Natural killer cell treated with Interleukin-12 subunit alpha and Interleukin-12 subunit beta and Interleukin-15 and Interleukin-18, amount 100 ng/mL, for 72 hours (primary cell): ENCODE measurements at places on chromosomes 6 and 20.
A peak's percentile ranks its signal among the peaks of the same experiment; 100 is the strongest.

DNA sequence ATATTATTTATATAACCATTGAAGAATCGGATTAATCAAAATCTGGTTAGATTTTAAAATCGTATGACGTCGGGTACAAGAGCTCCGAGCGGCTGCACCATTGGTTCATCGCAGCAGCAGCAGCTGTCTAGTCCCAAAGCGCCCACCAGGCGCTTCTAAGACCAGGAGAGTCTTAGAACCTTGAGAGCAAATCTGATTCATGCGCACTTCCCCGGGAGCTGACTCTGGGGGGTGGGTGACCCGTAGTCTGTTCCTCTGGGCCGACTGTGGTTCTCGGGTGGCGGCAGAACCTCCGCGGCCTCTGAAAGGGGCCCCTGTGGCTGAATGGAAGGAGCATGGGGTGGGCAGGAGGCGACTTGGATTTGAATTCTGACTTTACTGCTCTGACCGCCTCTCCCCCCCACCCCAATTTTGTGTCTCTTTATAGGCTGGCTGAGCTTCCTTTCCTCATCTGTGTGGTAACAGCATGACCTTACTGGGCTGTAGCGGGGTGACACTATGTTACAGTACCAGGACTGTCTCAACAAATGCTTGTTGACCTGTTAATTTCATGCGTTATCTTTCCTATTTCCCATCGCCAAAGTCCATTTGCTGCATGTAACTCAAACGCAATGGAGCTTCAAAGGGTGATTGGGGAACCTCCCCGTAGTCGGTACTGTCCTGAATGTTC, 119.7 kb downstream of the RTN4IP1 start:
- no peak for DNase-seq

DNA sequence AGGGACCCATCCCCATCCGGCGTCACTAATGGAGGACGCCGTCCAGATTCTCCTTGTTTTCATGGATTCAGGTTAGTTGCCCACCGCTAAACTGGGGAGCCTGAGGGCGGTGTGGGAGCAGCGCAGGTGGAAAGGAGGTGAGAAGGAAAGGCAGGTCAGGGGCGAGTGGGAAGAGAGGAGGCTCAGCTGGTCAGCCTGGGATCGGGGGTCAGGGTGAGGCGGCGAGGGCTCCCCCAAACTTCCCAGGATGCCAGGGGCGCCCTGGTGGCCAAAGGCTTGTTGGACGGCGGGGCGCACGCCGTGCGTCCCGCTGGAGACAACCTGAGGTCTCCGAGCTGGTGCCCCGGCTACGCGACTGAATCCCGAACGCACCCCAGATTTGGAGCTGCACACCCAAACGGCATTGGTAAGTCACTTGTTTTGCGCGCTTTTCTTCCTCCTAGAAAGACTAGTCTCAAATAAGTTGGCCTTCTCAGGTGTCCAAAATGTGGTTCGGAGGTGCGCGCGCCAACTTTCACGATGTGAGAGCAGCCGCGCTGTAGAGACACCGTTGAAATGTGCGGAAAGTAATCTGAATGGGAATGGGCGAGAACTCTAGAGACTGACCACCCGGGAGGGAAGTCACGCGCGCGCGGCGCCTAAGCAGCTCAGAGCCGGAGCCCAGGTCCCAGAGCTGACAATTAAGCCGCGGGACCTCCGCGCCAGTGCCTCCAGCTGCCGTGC, 9.7 kb downstream of the GNAS-AS1 start:
- no peak for DNase-seq

DNA sequence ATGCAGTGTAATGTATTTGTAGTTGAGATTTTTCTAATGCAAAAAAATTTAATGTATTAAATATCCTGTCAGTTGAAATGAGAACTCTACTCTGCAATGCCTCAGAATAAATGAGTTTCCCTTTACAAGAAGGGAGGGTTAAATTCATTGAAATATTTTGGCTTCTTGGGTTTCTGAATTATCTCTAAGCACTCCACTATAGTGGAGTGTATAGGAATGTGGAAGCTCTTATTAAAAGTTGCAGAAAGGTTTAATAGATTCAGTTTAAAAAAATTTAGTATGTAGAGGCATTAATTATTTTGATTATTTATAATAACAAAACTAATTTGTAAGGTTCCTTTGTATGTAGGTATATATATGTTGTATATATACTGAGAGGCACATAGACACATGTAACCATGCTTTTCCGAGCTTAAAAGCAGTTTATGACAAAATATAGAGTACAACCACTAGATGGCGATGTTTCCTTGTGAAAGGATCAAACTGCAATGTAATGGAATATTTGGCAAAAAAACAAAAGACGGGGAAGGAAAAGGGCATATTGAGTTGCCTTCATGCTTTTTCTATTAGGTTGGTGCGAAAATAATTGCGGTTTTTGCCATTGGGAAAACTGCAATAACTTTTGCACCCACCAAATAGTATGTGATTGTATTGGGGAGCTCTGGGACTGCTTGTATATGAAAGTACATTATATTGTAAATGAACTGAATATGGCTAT, 144.2 kb downstream of the MYO6 start:
- DNase-seq: no peak

DNA sequence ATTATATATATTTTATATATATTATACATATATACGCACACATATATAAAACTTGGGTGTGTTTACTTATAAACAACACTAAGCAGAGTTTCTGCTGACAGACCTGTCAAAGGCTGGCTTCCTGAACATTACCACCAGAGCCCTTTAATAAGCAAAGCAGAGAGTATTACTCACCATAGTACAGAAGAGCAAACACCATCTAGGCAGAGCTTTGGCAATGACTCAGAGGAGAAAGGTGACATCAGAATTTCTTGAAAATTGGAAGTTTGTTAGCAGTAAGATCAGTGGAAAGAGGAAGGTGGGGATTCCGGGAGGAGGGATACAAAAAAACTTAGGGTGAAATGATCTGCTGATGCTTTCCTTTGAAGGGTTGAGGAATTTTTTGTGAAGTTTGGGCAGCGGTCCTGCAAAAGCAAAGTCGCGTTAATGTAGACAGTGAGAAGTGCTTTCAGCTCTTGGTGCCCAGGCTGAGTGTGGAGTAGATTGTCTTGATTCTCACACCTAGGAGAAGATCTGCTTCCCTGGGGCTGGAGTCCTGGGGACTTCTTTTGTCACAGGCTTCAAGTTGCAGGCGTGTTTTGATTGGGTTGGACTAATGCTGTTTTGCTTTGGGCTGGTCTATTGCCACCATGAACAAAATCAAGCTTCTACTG, 109.6 kb upstream of the BACH2 start:
- no peak for DNase-seq

DNA sequence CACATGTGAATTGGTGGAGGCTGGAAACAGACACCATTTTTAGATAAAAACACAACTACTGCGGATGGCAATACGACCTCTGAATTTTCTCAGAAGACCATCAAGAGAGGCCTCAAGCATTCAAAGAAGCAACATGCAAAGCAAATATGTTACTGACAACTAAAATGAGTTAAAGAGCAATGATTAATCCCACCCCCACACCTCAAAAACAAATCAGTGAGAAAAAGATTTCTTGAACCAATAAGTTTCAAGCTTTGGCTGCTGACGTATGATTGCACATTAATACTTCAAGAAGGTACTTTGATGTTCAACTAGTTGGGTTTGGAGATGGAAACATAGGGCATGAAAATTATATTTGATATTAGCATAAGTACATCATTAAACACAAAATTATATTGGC, 982 bp downstream of the MMUT start:
- DNase-seq: no peak

- no peak for DNase-seq
Measured at GRCh38 chr6:167571550-167571949, 246.7 kb downstream of the TTLL2 start.

DNA sequence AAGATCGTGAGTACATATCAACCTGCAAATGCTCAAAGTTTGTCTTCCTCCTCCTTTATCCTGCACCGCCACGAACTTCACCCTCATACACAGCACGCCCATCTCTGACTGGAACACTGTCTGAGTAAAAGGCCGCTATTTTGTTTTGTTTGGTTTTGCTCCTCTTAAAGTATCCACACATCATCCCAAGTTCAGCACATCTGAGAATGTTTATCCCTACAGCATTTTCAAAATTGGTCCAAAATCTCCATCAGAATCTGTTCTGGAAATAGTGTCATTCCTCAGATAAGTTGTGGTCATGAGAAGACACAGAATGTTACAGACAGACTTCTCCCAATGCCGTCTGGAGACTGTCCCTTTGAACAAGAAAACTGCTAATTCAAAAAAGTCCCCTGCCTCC, 251.6 kb upstream of the ARID1B start:
- no peak for DNase-seq

DNA sequence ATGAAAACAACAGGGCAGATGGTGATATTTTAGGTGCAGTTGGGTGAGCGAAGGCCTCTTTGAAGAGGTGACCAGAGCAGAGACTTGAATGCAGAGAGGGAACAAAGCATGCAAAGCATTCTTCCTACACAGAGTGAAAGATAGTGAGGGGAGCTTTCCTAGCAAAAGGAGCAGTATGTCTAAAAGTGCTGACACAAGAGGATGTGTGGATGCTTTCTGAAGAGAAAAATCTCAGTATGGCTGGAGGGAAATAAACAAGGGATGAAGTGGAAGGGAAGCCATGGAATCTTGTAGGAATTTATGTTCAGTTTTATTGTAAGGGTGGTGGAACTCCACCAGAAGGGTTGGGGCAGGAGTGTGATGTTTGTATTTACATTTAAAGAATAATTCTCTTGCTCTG, 128.6 kb downstream of the F13A1 start:
- DNase-seq: no peak

GRCh38 chr6:154537511-154538325, 27.2 kb upstream of the CNKSR3 start:
- no peak for DNase-seq

DNA sequence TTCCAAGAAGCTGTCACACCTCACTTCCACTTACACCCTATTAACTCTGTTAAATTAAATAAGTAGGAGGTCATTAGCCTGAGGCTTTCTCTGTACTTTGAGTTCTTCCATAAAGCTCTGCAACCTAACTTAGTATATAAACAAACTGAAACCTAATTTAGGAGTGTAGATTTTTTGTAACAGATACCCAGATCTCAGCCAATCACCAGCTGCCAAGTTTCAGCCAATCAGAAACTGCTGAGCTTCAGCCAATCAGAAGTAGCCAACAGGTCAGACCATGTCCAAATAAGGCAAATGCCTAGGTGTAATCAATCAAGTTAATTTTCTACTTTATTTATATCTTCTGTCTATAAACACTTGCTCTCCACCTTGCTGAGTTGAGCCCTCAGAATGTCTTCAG, 142.7 kb upstream of the SULF2 start:
- DNase-seq: no peak

- DNase-seq: no peak
Measured at GRCh38 chr6:73712535-73713173, 16.7 kb downstream of the CD109 start.

DNA sequence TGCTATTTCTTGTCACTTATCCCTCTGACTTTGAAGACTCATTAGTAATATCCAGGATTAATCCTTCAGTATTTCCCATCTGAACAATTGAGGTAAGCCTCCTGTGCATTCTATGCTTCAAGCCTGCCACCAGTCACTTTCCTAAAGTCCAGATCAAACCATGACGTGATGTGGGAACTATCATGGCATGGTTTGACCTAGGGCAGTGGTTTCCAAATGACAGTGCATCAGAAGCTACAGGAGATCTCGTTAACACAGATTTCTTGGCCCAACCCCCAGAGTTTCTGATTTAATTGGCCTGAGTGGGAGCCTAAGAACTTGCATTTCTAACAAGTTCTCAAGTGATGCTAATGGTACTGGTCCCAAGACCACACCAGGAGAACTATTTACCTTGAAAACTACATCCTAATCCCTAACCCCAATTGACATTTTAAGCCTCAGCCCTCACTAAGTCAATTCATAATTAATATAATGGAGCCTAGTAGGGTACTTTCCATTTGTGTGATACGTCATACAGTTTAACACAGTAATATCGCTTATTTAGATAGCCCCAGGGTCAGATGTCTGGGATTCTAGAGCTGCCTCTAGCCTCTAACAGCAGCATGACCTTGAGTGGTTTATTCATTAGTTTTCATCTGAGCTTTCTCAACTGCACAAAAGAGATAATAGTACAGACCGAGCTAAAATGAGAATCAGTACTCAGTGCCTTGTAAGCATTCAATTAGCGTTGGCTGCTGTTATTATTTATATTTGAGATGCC, 907.6 kb downstream of the TFAP2A start:
- no peak for DNase-seq

DNA sequence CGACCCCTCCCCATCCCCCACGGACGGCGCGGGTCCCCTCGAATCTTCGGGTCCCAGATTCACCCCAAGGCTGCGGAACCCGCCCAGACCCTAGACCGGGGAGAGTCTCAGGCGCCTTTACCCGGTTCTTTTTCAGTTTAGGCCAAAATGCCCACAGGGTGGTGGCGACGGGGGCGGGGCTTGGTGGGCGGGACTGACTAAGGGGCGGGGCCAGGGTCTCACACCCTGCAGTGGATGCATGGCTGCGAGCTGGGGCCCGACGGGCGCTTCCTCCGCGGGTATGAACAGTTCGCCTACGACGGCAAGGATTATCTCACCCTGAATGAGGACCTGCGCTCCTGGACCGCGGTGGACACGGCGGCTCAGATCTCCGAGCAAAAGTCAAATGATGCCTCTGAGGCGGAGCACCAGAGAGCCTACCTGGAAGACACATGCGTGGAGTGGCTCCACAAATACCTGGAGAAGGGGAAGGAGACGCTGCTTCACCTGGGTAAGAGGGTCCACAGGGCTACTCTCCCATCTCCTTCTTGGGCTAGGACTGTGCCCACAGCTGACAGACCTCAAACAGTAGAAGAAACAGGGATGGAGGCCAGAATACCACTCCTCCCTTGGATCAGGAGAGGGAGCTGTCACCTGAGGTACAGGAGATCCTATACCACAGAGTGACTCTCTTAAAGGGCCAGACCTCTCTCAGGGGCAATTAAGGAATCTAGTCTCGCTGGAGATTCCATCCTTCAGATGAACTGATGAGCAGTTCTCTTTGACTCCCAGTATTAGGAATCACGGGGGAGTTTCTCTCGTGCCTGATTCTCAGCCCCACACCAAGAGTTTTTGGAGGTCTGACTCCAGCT, 942 bp downstream of the HLA-E start:
- peak; percentile 84 for DNase-seq

GRCh38 chr6:125828476-125829039, 37.8 kb downstream of the NCOA7 start:
- DNase-seq: no peak

DNA sequence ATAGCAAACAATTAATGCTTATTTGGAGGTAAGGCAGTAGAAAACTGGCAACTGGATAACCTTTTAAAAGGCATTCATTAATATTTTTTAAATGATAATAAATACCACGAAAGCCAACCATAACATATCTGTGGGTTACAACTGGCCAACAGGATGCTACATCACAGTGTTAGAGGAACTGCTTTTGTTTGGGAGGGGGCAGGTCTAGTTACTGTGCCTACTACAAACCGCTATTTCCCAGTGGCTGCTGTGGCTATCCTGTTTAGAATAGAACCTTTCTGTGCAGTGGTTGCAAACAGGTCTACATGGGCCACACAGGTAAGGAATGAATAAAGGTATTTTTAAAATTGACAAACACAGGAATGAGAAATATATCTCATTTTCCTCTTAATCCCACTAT, 976 bp downstream of the PIGT start:
- DNase-seq: no peak
